ENCODE measurements at places on chromosomes 12 and 14.

DNA sequence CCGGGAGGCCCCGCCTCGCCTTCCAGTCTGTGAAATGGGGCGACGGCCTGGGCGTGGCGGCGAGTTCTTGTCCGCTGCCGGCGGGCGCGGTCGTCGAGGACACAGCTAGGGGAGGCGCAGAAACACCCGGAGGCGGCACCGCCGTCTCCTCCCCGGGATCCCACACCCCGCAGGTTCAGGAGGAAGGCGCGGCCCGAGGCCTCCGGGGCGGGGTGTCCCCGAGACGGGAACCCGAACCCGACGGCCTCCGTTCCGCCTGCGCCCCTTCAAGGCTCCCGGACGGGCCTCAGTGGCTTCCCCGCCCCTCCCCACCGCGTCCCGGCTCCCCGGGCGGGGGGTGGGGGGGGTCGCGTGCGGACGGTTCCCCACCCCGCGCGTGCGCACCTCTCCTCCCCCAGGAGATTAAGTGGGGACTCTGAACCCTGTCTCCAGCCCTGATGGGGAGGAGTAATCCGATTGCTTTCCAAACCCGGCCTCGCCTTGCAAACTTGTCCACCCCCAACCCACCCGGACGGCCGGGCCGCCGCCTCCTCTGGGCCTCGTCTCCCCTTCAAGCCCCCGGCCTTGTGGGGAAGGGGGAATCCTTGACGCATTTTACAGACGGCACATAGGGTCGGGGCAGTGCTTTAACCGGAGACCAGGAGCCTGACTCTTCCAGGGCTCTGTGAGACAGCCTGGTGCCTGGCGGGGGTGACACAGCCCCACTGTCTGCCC is 35.3 kb upstream of the ANKRD9 start:
- no peak for DNase-seq

- DNase-seq = no peak
Measured at GRCh38 chr12:123546281-123546680, 12.8 kb upstream of the RILPL1 start.

DNA sequence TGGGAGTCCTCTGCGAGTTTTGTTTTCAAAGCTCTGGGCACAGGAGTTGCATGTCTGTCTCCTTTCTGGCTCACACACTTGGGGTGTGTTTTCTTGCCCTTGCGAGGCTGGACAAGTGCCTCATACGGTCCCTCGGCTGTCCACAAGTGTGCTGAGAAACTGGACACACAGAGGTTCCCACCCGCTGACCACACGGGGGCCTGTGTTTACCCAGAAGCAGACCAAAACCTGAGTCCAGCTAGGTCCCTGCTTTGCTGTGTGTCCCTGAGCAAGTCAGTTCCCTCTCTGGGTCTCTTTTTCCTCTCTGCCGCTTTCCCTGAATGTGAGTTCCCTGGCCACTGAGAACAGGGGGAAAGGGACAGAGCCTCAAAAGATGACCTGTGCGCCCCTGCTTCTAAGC is 678 bp upstream of the OAS2 start:
- DNase-seq = no peak

DNA sequence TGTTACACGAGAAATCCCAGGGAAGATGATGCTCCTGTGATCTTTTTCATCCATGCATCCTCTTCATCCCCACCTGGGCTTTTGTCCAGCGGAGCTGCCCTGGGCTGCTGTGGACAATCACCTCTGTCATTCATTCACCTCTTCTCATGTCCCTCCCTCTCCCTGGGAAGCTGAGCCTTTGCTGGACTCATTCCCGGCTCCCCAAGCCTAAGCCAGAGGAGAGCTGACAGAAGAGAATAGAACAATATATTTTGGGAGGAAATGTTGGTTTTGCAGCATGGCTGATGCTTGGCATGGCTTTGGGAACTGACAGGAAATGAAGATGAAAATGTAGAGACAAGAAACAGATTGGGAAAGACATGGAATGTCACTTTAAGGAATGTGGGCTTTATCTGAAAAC is 177.4 kb downstream of the DICER1 start:
- no peak for DNase-seq

DNA sequence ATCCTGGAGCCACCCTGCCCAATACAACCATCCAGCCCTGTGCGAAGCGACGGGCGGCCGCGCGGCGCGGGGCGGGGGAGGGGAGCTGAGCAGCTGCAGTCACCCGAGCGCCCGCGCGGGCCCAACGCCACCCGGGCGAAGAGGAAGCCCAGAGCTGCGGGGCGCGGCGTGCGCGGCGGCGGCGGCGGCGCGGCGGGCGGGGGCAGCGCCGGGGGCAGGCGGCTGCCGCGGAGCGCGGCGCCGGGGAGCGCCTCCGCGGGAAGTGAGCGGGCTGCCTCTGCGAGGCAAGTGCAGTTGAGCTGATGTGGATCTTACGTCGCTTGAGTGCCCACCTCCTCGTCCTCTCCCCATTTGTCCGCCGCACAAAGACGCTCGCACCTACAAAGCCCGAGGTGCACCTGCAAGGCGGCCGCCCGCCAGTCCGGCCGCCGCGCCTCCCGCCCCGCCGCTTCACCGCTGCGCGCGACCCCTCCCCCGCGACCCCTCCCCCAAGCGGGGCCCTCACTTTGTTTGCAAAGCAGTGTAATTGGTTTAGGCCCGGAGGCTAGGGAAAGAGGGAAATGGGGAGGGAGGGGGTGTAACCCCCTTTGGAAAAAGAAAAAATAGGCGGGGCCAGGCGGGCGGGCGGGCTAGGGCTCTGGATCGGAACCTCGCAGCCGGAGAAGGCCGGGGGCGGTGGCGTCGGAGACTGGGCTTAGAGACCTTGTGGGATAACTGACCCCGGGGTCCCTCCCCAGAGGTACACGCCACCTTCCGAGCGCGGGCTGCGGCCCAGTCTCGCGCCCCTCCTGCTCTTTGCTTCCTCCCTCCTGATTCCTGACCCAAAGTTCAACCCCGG is at the start of the genes FOXA1 and TTC6:
Gene FOXA1, minus strand, starts transcription at position 279 of the 838 bp plus-strand sequence. Its CDS starts 277 bp downstream, at position 2.
Gene TTC6, plus strand, starts transcription at position 659 of the 838 bp plus-strand sequence. CDS start 26,436 bp downstream, outside the sequence.
- peak; percentile 48 for DNase-seq

GRCh38 chr14:75402867-75403413 is 24.9 kb upstream of the JDP2 start:
- DNase-seq = no peak

GRCh38 chr12:41585784-41586183 is 397.7 kb downstream of the PDZRN4 start:
- DNase-seq = no peak

DNA sequence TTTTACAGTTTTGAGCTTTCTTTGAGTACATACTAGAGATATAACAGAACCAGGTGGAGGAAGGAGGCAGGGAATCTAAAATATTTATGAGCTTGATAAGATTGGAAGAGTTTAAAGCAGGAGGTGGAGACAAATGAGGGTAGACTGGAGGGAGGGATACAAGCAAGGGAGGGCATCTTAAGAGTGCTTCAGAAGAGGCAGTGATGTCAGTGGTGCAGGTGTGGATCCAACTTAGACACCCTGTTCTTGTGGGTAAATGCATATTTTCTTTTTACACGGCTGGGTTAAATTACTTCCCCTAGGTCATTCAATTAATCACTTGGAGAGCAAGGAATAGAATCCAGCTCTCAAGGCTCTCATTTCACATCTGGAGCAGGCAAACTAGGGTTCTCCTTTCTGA is 146.1 kb upstream of the LRIG3 start:
- DNase-seq = no peak

- DNase-seq = no peak
Measured at GRCh38 chr12:46265734-46266133, 3.1 kb downstream of the SLC38A1 start.

DNA sequence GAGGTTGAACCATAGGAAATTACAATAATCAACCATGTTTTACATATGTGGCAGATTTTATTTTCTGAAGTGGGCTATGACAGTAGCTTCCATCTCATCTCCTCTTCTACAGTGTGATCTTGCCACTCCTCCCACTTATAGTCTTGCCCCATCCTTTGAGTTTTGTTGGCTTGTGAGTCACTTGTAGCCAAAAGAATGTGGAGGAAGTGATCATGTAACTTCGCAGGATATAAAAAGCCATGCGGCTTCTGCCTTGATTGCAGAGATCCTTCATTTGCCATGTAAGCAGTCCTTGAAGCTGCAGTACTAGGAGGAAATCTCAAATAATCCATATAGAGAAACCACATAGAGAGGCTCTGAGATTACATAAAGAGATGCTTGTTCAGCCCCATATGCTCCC is 13.7 kb upstream of the ZNF84 start:
- no peak for DNase-seq

- no peak for DNase-seq
Measured at GRCh38 chr14:92288994-92289660, 33.8 kb upstream of the SLC24A4 start.
